ENCODE measurements at places on chromosomes 7 and 10. TPM values are rescaled to one million over a fixed set of nuclear protein-coding genes. Genes with fewer than 3 reads are reported as not detected.

The DENND11 gene
- total RNA-seq, result 66.4 TPM

The ZNF25 gene
- 60.7 TPM for total RNA-seq

The GRM3 gene
- 133 TPM for total RNA-seq

The TFEC gene
- total RNA-seq, result 0.63 TPM

The CLEC2L gene
- 1.9 TPM for total RNA-seq

The MYO1G gene
- 0.63 TPM for total RNA-seq

Data from parietal lobe (tissue), 2 donors.